Cardiac septum (tissue), 1 donor: ENCODE measurements at places on chromosomes 2 and 18.

DNA sequence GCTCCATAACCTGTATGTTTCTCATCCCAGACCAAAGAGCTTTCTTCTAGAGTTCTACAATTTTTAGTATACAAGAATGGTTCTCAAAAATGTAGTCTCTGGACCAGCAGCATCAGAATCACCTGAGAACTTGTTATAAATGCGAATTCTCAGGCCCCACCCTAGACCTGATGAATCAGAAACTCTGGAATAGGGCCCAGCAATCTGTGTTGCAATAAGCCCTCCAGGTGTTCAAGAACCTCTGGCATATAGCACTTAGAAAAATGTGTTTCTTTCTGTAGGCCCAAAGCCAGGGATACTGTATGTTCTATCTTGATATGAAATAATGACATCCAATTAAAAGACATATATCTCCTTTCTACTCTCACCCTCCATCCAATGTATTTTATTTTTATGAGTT is 10.4 kb downstream of the PAIP2B start:
- DNase-seq, result no peak

DNA sequence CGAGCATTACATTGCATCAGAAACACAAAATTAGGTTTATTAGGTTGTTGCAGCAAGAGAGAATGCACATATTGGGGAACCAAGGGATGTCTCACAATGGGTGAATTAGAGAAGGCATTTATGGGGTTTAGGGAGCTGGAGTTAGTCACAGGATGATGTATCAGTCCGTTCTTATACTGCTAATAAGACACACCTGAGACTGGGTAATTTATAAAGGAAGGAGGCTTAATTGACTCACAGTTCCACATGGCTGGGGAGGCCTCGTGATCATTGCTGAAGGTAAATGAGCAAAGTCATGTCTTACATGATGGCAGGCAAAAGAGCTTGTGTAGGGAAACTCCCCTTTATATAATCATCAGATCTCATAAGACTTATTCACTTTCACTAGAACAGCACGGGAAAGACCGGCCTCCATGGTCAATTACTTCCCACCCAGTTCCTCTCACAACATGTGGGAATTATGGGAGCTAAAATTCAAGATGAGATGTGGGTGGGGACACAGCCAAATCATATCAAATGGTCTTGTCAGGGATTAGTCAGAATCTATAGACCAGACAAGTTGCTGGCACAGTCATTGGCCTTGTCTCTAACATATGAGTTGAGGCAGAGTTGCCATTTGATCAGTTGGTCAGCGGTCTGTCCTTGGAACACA is 61.9 kb upstream of the RBMS1 start:
- no peak for DNase-seq

DNA sequence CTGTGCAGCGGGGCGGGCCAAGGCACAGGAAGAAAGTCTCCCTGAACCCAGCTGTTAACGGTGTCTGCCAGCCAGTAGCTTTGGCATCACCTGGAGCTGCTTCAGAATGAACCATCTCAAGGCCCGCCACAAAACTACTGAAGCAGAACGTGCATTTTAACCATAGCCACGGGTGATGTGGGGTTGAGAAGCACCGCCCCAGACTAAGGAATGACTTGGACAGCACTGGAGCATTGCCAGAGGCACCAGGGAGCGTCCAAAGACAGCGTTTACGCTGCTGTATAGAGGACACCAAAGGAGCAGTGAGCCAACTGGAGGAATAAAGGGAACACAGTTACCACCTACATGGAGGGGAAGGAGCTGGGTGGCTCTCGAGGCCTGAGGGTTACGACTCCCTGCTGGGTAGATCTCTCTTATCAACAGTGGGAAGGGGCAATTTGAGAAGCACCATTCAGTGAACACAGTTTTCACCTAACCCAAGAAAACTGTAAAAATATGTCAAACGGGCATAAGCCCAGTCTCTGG is 28.4 kb upstream of the LONRF2 start:
- DNase-seq, result no peak

- no peak for DNase-seq
Observed at GRCh38 chr2:204452464-204453023, 92.7 kb upstream of the PARD3B start.

DNA sequence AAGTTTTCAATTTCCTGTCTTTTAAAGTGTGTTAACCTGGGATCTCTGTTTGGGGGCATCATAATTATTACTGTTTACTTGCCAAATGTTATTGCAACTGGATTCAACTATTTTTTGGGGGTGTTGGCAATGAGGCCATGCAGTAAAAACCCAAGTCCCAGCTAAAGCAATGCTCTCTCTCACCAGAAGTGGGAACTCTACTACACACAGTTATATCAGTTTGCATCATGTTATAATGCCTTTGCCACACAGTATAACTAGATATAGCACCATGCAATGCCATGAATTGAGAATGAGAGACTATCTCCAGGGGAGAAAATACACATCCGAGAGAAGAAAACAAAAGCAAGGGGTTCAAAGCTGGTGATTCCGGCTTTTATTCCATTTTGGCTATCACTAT is 79.0 kb downstream of the GCA start:
- DNase-seq, result no peak

GRCh38 chr2:104856973-104857261 is 3.0 kb downstream of the POU3F3 start:
- no peak for DNase-seq

- no peak for DNase-seq
Observed at GRCh38 chr2:4507661-4508060, 804.3 kb downstream of the DCDC2C start.

DNA sequence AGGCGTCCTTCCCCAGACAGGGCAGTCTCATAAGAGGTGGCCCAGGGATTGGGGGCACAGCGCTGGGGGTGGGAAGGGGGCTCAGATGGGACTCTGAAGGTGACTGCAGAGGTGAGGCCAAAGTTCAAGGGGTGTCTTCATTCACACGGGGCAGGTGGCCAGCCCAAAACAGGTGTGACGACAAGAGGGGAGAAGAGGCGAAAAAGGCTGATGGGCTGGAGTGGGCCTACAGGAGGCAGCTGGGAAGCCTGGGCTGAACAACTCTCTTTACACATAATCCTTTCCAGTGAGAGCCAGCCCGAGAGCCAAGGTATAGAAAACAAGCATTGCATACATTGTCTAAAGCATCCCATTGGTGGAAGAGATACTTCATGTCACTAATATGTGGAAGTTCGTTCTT is 130.9 kb upstream of the ASB18 start:
- DNase-seq, result no peak

DNA sequence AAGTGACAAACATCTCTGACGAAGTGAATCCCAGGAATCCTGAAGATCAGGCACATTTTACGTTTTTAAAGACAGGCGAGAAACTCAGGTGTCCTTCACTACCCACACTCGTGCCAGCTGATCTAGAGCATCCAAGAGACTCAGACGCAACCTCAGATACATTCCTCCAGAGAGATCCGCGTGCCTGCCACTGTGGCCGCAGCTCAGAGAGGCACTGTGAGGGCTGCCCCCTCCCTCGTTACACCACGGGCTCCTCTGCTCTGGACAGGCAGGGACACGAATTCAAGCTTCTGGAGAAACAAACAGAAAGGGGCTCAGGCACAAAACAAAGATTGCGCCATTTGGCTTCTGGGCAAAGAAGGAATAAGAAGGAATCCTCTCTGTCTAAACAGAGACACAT is 268.0 kb downstream of the HDAC4 start:
- no peak for DNase-seq

DNA sequence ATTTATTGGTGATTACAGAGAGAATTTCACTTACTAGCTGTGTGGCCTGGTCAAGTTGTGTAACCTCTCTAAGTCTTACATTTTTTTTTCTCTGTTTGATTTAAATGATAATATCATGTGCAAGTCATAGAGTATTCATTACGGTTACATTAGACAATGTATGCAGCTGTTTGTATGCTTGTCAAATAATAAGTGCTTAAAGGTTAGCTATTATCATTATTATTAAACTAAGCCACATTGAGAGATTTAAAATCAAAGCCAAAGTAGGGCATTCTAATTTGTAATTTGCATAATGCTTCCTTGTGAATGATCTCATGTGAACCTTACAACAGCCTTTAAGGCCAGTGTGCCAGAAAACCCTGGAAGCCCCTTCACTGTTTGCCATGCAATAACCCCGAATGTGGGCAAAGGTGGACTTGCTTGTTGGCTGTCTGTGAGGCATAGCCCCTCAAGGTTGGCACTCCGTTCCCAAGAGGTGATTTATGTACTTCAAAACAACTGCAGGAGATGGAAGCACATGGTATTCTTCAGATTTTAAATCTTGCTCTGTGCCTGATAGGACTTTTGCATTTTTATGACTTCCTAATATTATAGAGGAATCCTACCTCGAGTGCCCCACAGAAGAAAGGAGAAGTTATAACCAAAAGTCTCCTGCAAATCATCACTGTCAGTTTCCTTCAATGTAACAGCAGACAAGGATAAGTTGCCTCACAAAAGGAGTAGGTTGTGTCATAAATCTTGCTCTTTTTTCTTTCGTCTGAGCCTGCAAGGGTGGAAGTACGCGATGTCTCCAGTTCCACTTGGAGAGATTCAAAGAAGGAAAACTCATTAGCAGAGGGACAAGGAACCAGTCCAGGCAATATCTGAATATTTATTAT is 272.0 kb downstream of the TGIF1 start:
- no peak for DNase-seq

- no peak for DNase-seq
Observed at GRCh38 chr18:51999351-51999750, 340.6 kb upstream of the DCC start.

DNA sequence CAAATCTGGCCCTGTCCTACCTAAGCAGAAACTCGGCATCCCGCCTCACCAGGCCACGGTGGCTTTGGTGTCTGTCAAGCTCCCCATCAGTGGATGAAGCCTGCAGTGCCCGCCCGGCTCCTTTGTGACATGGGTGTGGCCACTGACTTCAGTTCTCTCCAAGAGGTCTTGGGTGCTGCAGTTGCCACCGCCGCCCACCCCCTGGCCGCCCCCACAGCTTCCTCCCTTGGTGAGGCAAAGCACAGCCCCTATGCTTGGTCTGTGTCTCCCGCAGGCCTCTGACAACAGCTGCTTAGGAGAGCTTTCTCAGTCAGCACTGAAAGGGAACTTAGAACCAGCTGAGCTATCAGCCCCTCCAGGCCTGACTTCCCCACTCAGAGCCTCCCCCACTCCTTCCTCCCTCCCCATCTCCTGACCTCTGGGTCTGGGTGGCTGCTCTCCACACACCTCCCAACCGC is 22.9 kb upstream of the GPR55 start:
- peak; percentile 71 for DNase-seq

DNA sequence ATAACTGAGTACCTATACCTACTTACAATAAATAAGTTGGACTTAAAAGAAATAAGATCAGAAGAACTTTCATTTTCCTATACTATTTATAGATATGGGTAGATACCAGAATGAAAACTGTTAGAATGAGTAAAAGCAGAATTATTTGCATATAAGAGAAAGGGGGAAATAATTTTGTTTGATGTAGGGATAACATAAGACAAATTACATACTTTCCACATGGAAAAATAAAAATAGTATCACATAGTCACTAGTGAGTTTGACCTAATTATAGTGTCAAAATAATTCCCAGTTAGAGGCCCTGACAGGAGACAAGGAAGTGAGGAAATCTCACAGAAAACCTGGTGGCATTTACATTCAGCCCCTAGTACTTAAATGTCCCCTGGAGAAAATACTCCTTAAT is 28.6 kb downstream of the KCMF1 start:
- no peak for DNase-seq

DNA sequence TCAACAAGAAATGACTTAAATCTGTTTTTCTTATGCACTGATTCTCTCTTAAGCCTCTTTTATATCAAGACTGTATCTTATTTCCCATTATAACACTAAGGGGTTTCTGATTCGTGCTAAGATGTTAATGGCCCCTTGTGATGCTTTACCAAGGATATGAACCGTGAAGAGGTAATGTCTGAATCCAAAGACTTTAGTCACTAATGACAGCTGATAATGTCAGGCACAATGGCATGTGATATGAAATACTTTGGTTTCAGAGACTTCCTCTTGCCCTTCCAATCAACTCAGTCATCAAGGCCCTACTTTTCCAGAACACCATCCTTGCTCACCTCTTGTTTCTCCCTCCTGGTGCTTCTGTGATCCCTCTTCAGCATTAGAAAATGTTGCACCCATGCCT is 262.8 kb downstream of the KCNE4 start:
- no peak for DNase-seq
